Renal cortex interstitium (tissue), 15 donors: ENCODE measurements at places on chromosomes 7 and 10.
A peak's percentile ranks its signal among the peaks of the same experiment; 100 is the strongest.

DNA sequence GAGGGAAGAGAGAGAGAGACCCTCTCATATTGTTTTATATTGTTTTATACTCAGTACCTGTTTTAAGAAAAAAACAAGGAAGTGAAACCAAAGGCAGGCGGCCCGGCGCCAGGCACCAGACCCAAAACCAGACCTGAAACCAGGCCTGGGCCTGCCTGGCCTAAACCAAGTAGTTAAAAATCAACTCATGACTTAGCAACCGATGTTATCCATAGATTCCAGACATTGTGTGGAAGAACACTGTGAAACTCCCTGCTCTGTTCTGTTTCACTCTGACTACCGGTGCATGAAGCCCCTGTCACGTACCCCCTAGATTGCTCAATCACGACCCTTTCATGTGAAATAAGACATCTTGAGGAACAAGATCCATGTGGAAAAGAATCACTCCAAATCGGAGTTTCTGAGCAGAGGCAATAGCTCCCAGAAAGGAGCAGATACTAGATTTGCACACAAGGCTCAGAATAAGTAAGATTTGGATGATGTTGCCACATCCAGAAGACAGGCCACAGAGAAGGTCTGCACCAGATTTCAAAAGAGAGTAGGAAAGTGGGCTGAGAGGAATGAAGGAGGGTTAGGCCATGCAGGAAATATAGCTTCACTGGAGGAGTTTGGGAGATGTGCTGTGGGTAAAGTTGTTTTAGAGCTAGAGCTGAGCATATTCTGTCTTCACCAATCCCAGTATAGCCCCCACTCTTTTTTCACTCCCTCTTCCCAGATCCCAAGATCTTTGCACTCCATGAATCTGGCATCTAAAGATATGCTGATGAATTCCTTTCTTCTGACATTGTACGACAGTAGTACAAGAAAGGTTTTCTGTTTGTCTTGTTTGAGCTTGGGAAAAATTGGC is 8.8 kb upstream of the ZNF248 start:
- no peak for DNase-seq

DNA sequence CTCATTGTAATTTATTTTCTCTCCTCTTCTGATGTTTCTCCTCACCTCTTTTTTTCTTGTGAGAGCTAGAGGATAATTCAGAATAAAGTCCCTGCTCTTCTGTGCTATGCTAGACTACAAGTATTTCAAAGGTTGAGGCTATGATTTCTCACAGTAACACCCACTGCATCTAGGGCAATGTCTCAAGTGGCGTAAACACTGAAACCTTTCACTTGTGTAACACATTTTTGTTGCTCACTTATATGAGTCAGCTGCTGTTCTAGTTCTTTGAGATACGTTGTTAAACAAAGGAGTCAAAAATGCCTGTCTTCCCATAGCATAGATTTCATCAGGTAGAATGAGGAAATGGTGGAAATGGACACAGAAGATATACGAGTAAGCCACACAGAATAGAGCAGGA is 305.1 kb upstream of the PITRM1 start:
- no peak for DNase-seq

DNA sequence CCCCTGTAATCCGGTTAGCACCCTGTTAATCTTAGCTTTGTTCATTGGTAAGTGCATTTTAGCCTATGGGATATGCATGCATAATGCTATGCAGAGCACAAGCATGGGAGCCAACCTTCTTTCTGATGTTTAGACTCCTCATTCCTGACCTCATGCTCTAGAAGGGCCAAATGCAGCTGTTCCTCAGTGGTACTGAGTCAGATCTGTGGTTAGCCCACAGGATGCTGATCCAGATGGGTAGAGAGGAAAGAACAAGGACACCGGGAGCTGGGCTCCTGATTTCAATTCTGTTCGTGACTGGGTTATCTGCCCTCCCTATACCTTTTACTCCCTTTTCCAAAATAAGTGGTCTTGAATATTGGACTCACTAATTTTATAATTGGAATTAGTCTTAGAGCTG is 31.7 kb upstream of the C10orf90 start:
- no peak for DNase-seq

- DNase-seq = no peak
Observed at GRCh38 chr7:39623732-39624441, 515 bp downstream of the RALA start.

DNA sequence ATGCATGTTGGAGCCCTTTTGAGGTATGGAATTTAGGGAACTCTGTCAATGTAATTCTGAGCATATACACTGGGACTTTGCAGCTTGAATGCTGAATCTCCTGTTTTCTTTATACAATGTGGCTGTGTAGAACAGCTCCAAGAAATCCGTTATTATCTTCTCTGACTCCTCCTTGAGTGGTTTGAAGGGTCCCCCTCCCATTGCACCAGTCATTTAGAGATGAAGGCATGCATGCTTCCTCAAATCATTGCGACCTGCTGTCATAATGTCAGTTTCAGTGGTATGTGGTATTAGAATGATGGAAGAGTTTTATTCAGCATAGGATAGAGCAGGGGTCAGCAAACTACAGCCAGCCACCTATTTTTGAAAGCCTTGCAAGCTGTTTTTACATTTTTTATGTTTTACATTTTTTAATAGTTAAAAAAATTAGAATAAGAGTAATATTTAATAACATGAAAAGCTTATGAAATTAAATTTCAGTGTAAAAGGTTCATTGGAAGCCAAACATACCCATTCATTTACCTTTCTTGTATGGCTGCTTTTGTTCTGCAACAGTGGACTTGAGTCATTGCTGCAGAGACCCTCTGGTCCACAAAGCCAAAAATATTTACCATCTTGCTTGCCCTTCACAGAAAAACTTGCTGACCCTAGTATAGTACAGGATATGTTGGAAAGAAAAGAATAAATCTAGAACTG is 8.1 kb downstream of the STK17A start:
- no peak for DNase-seq

GRCh38 chr10:79242620-79243152 is 104.6 kb upstream of the PPIF start:
- peak; percentile 83 for DNase-seq

DNA sequence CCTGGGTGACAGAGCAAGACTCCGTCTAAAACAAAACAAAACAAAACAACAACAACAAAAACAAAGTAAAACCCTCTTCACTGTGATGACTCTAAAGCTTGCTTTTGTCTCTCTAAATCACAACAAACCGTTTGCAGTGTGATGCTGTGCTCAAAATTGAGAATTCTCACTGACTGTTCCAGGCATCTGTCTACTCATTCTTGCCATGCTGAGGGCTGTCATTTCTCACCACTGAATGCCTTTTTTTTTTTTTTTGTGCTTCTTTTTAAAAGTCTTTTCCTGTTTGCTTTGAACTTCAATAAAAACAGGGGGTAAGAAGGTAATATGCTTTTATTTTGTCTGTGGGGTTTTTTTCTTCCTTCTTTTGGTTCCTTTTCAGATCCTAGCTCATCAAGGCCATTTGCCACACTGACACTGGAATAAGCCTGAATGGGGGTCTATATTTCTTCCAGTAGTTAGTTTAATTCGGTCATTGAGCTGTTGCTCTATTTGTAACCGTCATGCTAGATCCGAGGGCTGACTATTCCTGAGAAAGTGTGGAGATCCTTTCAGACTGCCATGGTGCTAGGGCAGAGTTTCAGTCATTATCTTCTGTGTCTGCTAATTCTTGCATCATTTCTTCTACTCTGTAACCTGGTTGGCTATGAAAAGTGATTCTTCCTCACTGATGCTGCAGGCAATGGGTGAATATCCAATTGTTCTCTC is 10.6 kb downstream of the FAS start:
- DNase-seq = no peak

- no peak for DNase-seq
Observed at GRCh38 chr10:15163253-15163828, 5.2 kb downstream of the NMT2 start.

DNA sequence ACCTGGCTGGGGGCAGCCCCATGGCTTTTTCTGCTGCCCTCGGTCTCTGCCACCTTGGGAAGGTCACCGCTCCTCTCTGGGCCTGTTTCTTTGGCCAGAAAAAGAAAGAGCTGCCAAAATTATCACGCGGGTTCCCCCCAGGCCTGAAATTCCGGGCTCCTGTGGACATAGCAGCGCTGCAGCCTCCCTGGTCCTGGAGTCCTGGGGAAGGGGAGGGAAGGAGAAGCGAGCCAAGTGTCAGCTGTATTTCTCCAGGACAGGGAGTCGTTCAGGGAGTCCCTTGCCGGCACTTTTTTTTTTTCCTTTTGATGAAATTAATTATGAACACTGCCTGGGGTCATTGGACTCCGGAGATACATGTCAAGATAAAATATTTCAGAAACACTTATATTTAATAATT is 152.3 kb upstream of the GPR26 start:
- no peak for DNase-seq

- DNase-seq = no peak
Observed at GRCh38 chr7:128197589-128197988, 43.5 kb upstream of the LEP start.

DNA sequence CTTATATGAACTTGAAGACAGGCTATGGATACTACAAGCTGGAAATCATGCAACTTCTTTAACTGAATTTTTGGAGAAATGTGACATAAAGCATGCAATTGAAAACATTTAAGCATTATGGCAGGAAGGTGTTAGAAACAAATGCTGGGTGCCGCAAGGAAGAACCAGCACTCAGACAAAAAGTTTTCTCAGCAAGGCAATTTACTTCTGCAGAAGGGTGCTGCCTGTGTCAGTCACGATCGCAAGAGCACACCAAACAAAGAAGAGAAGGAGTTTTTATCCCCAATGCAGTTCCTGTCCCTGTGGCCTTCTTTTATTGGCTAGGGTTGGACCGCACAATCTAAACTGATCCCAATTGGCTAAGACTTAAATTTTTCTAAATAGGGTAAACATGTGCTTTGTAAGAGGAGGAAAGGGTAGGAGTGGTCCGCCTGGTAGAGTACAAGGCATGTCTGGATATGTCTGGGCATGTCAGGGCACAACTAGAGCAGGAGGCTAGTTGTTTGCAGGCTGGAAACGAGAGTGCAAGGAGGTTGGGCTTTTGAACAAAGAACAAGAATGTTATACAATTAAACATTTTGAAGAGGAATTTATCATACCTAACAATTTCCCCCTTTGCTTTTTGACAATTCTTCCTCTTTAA is 109.6 kb upstream of the FAM3C start:
- no peak for DNase-seq

- no peak for DNase-seq
Observed at GRCh38 chr7:75870557-75871161, 8.2 kb upstream of the RHBDD2 start.

- DNase-seq = no peak
Observed at GRCh38 chr7:56105508-56105907, 768 bp downstream of the CHCHD2 start.

GRCh38 chr10:77673101-77673500 is 35.5 kb upstream of the KCNMA1 start:
- DNase-seq = no peak

DNA sequence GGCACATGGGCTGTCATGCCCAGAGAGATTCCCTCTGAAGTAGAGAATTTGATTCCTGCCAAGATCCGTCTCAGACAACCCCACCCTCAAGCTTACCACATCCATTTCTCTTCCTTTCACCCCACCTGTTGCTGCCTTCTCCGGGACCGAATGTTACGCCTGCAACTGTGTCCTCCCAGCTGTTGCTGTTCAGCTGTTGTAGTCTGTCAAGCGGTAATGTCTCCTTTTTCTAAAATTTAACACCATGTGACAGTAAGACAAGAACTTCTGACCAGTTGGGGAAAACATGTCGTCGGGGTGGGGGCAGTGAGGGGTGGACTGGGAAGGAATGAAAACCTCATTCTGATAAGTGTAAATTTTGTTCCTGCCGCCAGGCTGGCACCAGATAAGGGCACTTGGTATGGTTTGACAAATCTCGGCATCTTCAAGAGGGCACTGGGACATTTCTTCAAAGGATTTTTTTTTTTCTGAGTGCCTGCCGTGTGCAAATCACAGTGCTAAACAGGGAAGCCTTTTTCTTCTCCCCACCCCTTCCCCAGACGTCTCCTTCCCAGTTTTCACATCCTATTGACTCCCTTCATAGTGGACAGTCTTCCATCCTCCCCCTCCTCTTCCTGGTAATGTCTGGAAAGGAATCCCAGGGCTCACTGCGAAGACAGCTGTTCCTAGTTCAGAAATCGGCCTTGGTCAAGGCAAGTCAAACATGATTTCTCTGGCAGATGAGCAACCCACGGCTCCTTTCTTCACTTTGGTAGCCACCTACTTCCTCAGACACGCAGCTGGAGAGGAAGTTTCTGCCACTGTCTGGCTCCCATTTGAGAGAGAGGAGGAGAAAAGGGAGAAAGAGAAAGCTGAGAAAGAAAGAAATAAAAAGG is 5.0 kb upstream of the CELF2 start:
- no peak for DNase-seq

- no peak for DNase-seq
Observed at GRCh38 chr10:130427216-130427722, 291.1 kb downstream of the GLRX3 start.

DNA sequence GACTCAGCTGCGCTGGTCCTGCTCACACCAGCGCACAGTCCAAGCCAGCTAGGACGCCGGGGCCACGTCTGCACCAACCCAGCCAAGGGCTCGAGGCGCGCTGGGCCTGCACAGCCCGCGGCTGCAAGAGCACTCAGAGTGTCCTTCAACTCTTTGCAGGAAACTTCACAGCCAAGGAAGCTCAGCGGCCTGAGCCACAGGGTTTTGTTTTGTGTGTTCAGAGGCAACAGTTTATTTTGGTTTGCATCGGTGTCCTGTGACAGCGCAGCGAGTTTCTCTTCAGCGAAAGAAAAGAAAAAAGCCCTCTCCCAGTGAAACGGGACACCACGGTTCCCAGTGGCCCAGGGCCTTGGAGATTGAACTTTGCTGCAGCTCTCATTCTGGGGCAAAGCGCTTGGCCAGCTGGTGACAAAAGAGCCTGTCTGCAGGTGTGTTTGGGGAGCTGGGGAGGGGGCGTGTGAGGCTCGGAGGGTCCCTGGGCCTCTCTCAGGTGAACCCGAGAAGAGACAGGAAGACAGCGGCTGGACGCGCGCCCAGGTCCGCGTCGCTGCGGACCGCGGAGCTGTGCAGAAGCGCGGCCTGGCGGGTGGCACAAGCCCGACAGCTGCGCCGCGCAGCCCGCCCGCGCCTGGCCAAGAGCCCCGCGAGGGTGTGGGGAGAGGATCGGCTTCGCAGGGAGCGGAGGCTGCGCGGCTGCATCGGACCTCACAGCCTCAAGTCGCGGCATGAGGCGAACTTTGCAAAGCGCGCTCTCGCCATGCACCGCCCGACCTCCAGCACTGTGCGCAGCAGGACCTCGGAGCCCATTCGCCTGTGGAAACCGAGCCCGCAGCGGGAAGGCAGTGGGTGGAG is 922 bp downstream of the CXCL12 start:
- no peak for DNase-seq

GRCh38 chr10:116307455-116307854 is 16.8 kb upstream of the CCDC172 start:
- DNase-seq = no peak

- DNase-seq = no peak
Observed at GRCh38 chr7:19939746-19940145, 166.3 kb upstream of the TMEM196 start.
